ENCODE measurements at places on chromosomes 12 and 14.

GRCh38 chr12:8742501-8742900, 44.7 kb downstream of the RIMKLB start:
- peak; percentile 60 for DNase-seq

- DNase-seq, result no peak
These were observed 2.1 kb downstream of the TSSK4 start for GRCh38 chr14:24207625-24208024.

DNA sequence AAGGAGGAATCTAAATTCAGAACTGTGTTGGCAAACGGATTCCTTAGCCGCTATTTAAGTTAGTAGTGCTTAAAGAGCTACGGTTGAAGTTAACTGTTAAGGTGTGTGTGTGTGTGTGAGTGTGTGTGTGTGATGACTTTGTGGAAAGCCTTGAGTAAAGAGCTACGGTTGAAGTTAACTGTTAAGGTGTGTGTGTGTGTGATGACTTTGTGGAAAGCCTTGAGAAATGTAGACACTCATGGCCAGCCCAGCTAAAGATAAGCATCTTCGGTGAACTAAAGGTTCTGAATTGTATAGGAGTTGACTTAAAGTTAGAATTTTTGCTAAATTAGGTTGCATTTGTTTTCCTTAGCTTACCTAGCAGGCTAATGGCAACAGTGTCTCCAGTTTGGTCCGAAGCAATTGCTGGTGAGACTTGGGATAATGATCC, 1.4 kb downstream of the KTN1 start:
- no peak for DNase-seq

DNA sequence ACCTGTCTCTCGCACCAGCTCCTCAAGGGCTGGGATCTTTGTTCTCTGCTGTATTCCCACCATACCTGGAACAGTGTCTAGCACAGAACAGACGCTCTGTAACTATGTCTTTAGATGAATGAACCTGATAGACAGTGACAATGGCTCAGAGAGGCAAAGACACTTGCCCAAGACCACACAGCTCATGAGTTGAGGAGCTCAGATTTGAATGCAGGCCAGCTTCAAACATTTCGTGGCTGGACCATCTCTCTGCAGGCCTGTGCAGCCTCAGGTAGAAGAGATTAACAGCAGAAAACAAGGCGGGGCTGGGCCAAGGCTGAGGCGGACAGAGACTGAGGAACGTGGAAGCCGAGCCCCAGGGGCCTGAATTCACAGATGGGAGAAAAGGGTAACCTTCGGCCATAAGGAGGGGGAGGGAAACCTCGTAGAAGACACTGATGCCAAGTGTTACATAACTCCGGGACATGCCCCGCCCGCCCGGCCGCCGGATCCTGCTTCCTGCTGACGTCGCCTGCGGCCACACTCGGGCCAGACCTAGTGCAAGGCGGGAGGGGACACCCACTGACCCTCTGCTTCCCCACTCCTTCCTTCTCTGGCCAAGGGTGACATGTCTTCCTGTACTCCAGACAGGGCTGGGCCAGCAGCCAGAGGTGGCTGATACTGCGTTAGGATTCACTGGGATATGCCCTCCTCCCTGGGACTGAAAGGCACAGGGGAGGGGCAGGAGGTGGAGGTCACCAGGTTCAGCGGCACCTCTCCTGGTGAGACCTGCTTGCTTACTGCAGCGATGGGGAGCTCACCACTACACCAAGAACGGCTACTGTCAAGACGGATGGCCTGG, 86.8 kb downstream of the RFLNA start:
- peak; percentile 79 for DNase-seq

DNA sequence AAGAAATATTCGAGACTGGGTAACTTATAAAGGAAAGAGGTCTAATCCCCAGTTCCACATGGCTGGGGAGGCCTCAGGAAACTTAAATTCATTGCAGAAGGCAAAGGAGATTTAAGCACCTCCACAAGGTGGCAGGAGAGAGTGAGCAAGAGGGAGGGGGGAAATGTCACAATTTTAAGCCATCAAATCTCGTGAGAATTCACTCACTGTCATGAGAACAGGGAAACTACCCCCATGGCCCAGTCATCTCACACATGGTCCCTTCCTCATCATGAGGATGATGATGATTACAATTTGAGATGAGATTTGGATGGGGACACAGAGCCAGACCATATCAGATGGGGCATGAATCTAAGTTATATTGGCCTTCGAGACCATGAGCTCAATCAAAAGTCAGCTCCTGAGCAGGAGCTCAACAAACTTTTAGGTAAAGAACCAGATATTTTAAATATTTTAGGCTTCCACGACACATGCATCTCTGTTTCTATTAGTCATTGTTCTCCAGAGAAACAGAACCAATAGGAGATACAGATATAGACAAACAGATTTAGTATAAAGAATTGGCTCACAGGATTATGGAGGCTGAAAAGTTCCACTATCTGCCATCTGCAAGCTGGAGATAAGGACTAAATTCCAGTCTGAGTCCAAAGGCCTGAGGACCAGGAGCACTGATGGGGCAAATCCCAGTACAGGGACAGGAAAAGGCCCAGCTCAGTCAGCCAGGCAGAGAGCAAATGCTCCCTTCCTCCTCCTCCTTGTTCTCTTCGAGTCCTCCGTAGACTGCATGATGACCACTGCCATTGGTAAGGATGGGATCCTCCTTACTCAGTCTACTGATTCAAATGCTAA, 24.9 kb downstream of the DGLUCY start:
- DNase-seq, result peak; percentile 50

DNA sequence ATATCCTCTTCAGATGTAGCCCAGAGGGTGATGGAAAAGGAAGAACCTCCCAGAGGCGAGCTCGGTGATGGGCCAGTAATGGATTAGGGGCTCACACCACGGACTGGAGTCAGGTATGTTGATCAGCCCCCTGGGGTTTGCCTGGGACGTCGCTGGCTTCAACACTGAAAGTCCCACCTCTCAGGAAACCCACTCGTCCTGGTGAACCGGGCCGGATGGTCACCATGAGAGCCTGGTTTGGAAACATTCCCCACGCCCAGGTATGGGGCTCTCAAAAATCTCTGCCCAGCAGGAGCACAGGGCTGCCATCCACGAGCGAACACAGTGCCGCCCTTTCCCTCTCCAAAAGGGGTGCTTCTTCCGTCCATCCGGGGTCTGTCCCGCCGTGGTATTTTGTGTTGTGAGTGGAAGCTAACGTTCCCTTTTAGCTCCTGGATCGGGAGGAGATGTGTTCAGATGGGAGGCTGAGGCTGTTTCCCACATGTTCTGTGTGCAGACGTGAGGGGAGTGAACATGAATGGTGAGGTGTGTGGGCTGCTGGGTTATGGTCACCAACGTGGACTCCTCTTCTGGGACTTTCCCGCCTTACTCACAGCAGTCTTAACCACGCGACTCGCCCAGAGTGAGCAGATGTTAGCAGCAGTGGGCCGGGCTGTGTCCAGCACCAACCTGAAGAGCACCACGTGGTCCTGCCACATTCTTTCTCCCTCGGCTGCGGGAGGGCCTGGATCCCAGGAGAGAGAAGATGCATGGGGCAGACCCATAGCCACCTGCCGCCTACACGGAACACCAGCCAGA, 139.2 kb downstream of the KIF26A start:
- no peak for DNase-seq

GRCh38 chr12:114447274-114447716, 41.4 kb upstream of the TBX5 start:
- no peak for DNase-seq

GRCh38 chr14:94364964-94365363, 23.4 kb downstream of the SERPINA1 start:
- DNase-seq, result no peak

GRCh38 chr14:92175811-92176210, 54.0 kb downstream of the CPSF2 start:
- no peak for DNase-seq

DNA sequence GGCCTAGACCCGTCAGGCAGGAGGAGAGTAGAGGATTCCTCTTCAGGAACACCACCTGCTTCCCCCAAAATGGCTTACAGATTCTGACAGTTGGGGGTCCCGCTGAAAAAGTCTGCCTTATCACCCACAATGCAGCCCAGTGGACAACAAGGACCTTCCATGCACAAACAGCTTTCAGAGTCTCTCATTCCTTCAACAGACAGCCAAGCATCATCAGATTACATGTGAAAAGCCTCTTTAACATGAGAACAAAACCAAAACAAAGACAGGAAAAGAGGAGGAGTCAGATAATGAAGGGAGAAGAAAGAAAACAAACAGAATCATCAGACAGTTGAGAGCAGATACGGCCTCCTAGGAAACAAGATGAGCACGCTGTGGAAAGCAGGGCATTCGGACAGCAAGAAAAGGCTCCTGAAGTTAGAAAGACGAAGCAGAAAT, 18.3 kb downstream of the KCTD10 start:
- DNase-seq, result peak; percentile 54

DNA sequence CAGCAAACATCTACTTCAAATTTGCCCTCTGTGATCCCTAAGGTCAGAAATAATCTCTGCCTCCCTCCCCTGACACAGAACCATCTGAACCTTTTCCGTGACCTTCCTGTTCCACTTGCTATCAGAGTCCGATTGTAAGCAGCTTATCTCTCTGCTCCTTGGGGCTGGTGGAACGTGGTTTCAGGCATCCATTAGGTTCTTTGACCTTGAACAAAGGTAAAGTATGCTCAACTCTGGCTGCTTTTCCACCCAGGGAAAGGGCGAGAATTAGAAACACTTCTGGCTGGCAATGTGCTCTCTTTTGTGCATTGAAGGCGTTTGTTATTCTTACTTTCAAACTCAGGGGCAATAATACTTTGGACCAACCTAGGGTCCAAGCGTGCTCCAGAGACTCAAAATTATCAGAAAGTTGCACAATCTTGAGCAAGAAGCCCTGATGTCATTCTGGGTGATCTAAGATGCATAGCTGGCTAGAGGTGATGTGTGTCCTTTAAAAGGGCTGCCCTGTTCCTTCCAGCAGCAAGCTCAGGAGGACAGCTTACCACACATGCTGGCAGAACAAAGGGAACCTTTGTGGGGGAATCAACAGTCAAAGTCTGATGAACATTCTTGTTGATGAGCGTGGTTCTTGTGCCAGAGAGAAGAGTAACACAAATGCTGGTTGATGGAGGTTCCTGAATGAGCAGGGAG, 29.8 kb downstream of the ADGRD1 start:
- no peak for DNase-seq

GRCh38 chr12:106488884-106489283, 93.9 kb upstream of the RFX4 start:
- no peak for DNase-seq

- no peak for DNase-seq
These were observed 33.2 kb upstream of the RASSF3 start for GRCh38 chr12:64577046-64577445.

GRCh38 chr14:58824796-58825195, 187.0 kb downstream of the DACT1 start:
- DNase-seq, result no peak

DNA sequence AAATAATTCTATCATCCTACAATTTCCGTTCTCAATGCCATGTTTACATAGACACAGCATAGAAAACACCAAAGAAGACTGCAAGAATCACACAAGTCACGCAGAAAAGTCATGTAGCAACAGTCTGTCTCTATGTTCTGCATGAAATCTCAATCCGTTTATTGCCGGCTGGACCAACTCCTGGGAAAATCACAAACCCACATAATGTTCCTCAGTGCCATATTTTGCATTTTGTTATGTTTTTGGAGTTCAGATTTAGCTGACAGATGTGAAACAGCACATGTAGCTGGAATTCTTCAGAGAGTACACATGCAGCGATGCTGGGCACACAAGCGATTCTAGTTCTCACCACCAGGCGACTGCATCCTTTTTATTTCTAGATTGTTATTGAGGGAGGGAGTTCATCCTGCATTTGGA, 193.1 kb downstream of the APAF1 start:
- peak; percentile 5 for DNase-seq

- no peak for DNase-seq
These were observed 6.7 kb upstream of the FAM222A start for GRCh38 chr12:109706747-109707469.

- peak; percentile 64 for DNase-seq
These were observed 49.5 kb upstream of the GNPNAT1 start for GRCh38 chr14:52840877-52841276.

- peak; percentile 83 for DNase-seq
These were observed 5.9 kb upstream of the BAZ2A start for GRCh38 chr12:56635806-56636674.

GRCh38 chr12:18888047-18888446, 150.1 kb downstream of the CAPZA3 start:
- DNase-seq, result no peak

- DNase-seq, result no peak
These were observed 8.8 kb downstream of the ALKBH2 start for GRCh38 chr12:109084425-109084824.

DNA sequence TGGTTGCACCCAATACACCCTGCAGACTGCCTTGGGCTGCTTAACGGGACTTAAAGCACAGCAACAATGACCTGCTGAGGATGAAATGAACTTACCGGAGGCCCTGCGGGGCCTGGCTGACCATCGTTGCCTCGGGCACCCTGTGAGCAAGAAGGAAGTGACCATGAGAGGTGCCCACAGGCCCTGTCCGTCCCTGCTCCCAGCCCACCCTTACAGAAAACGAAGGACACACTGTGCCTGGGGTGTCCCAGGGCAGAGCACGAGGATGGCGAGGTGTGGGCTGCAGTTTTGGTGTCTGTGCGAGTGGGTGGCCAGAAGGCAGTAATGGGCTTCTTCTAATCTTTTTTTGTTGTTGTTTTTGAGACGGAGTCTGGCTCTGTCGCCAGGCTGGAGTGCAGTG, 14.6 kb downstream of the COL2A1 start:
- no peak for DNase-seq

- DNase-seq, result peak; percentile 99
These were observed 412.9 kb downstream of the RAD51B start for GRCh38 chr14:68232300-68233055.

- DNase-seq, result peak; percentile 17
These were observed 1.0 kb upstream of the TBK1 start for GRCh38 chr12:64450711-64451486.

Measured in fibroblast of mammary gland (primary cell).